NCI-H510A treated with DMSO at 0.1 percent for 48 hours (cell line): ENCODE measurements at places on chromosomes 2 and 18.

- no peak for DNase-seq
Observed at GRCh38 chr2:103942199-103942598, 911.7 kb upstream of the POU3F3 start.

DNA sequence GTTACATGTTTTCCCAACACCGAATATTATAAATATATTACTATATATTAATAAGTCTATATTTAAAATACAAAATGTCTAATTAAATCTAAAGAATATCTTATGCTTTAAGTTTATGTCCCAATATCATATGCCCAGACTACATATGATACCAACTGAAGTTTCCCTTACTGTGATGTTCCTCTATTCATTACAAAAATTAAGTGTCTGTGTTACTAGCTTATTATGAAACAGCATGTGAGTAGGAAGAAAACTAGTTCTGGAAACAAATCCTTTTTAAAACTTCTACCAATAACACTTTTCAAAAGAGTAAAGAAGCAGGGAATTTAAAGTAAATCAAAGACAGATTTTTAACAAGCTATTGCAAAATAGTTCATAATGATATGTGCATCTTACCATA, 17.8 kb downstream of the HNRNPLL start:
- DNase-seq = no peak

GRCh38 chr18:50969448-50969847, 1.6 kb downstream of the ELAC1 start:
- no peak for DNase-seq

GRCh38 chr18:76488190-76488589, 6.9 kb downstream of the ZNF516 start:
- DNase-seq = no peak

- no peak for DNase-seq
Observed at GRCh38 chr18:79818631-79819030, 20.9 kb downstream of the KCNG2 start.

GRCh38 chr2:203361495-203361894, 33.3 kb downstream of the ABI2 start:
- no peak for DNase-seq

- DNase-seq = no peak
Observed at GRCh38 chr18:38198526-38198925, 632.9 kb upstream of the CELF4 start.

- DNase-seq = no peak
Observed at GRCh38 chr2:71672826-71673795, 219.8 kb downstream of the DYSF start.

- peak; percentile 59 for DNase-seq
Observed at GRCh38 chr2:37642907-37643729, 28.3 kb downstream of the CDC42EP3 start.

DNA sequence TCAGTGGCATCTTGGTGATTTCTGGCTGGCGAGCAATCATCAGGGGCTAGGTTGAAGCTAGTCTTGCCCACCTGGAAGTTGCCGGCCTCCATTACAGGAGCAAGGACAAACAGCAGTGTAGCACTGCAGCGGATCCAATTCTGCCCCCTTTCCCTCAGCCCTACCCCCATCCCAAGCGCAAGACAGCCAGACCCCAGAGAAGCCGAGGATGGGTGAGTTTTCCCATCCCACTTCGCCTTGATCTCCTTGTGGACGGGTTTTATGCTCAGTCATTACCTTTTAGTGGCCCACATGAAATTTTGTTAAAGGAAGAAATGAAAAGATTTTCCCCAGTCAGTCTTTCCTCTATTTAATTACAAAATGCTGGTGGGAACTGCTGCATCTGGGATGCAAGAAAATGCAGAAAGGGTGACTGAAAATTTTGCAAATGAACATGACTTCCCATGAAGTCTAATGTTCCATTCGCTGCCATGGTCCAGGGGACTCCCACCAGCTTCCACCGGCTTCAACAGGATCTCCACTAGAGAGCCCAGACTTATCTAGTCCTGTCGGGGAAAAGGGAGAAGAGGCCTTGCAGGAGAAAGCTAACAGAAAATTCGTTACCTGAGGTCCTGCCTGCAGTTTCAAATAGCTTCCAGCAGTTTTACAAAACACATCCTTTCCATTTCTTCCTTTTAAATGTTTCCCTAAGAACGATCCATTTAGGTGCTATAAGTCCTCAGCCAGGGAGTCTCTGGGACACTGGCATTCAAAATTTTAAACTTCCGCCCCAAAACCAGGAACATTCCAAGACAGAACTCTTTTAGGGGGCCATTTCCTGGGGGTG, 1.9 kb upstream of the HOXD9 start:
- DNase-seq = no peak

- DNase-seq = no peak
Observed at GRCh38 chr18:48544661-48545415, 6.0 kb downstream of the CTIF start.

- DNase-seq = no peak
Observed at GRCh38 chr2:10415048-10415447, 33.1 kb downstream of the ODC1 start.

DNA sequence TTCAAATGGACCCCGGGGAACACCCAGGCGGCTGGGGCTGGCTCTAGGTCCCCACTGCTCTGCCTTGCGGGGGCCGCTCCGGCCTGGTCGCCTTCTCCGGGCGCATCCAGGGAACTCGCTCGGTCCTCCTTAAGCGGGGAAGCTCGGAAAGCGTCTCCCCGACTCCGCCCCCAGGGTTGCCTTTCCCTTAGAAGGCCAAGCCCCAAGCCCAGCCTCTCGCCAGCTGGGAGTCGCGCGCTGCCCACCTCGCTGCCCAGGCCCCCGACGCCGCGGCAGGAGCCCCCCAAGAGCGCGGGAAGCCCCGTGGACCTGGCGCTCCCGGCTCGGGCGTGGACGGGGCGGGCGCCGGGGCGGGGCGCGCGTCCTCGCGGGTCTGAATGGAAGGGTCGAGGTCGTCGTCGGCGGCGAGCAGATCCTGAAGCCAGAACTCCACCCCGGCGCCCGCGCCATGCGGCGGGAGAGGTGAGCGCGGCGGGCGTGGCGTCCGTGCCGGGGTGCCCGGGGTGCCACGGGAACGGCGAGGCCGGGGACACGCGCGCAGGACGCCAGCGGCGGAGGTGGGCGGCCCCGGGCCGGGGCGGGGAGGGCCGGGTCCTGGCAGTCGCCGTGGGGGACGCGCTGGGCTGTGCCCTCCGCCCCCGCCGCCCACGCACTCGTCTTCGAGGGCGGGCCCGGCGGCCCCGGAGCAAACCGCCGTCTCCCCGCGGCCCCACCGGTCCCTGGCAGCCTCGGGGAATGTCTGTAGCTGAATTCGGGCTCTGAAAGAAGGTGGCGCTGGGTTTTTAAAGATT, at the start of gene BOK:
Gene BOK (plus strand): TSS at position 214 of the 791 bp plus-strand sequence. CDS start 739 bp downstream, outside the sequence.
- peak; percentile 56 for DNase-seq

DNA sequence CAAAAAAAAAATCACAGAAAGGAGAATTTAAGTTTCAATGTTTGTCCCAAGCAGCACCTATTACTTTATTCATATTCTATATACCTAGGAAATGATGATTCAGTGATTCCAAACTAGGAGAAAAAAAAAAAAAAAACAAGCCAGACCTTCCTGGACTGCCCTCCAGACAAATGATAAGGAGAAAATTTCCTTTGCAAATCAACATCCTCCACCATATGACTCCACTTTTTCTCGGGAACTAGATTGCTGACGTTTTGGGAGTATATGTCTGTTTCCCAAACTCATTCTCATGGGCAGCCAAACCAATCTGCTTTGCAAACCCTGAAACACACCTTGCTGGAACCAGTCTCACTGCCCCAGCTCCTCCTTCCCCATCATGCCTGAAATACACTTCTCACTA, 16.8 kb downstream of the AP1S3 start:
- no peak for DNase-seq

- no peak for DNase-seq
Observed at GRCh38 chr2:169978402-169979017, 151.3 kb downstream of the UBR3 start.

GRCh38 chr2:235992024-235992423, 176.2 kb downstream of the GBX2 start:
- DNase-seq = no peak

- DNase-seq = no peak
Observed at GRCh38 chr2:132671151-132671835, 1.3 kb upstream of the LYPD1 start.

DNA sequence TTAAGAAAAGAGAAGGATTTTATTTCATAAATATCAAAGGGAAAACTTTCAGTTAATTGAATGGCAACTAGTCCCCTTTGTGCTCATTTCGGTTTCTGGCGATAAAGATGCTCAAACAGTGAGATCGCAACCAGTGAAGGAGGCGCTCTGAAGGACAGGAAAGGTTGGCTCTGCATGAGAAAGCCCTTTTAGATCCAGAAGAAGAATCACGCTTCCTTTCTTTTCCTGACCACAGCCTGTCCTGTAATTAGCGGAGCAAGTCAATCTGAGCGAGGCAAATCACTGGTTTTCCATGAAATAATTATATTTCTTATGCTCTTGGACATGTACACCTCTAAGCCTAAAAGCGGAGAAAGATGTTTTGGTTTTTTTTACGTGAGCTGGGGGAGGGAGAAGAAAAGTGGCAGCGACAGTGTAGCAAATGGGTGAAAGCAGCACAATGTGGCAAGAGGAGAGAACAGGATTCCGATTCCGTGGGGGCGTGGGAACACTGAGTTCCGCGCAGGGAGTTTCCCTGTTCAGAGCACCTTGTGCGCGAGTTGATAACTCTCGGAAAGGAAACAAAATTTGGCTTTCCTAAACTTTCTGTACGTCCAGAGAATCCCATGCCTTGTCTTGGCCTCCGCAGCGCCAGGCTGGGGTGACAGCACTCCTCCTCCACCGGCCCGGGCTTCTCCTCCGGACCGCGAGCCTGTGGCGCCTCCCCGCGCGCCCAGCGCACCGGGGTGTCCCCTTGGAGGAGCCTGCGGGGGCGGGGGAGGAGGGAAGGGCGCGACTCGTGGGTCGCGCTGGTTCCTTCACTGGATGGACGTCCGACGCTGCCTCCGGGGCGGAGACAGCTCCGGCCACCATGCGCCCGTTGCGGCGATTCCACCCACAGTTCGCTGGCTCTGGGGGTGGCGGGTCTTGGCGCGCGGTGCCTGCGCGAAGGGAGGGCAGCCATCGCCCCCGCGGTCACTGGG, 620 bp upstream of the SLC9A2 start:
- DNase-seq = peak; percentile 26

GRCh38 chr2:222442665-222443064, 18.3 kb downstream of the SGPP2 start:
- no peak for DNase-seq

- DNase-seq = no peak
Observed at GRCh38 chr2:181042706-181043105, 62.3 kb downstream of the UBE2E3 start.

GRCh38 chr2:174605687-174606086, 8.1 kb upstream of the WIPF1 start:
- peak; percentile 69 for DNase-seq

- DNase-seq = no peak
Observed at GRCh38 chr2:45796500-45796899, 145.0 kb downstream of the PRKCE start.

GRCh38 chr2:79275197-79275596, 115.6 kb upstream of the REG3A start:
- DNase-seq = no peak
